ENCODE measurements at places on chromosomes 2 and 18.

DNA sequence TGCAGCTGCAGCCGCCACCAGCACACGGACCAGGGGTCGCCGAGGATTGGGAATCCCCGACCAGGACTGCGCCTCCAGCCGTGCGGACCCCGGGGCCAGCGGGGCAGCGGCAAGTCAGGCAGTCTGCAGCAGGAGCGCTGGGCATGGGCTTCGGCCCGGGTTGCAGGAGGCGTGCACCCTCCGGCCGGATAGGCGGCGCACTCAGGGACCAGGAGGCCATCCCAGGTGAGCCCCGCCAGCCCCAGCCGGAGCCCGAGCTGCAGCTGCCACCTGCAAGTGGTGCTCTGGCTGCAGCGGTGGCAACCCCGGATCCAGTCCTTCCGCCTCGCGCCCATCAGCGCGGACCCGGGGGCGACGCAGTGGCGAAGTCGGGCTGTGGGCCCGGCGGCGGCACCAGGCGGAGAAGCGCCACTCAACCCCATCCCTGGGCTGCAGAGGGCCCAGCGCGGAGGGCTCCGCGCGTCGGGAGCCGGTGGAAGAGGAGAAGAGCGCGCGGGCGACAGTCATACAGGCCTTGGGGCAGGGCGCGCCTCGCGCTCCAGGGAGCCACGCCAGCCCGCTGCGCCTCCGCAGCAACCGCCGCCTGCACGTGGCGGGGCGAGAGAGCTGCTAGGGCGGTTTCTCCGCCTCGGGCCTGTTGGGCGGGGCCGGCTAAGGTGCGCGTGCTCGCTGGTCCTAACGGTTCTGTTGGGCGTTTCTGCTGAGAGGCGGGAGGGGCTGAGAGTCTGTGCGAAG lies 73.8 kb downstream of the RPIA start:
- DNase-seq: no peak

- DNase-seq: no peak
Measured at GRCh38 chr2:178417916-178418315, 33.1 kb downstream of the PRKRA start.

DNA sequence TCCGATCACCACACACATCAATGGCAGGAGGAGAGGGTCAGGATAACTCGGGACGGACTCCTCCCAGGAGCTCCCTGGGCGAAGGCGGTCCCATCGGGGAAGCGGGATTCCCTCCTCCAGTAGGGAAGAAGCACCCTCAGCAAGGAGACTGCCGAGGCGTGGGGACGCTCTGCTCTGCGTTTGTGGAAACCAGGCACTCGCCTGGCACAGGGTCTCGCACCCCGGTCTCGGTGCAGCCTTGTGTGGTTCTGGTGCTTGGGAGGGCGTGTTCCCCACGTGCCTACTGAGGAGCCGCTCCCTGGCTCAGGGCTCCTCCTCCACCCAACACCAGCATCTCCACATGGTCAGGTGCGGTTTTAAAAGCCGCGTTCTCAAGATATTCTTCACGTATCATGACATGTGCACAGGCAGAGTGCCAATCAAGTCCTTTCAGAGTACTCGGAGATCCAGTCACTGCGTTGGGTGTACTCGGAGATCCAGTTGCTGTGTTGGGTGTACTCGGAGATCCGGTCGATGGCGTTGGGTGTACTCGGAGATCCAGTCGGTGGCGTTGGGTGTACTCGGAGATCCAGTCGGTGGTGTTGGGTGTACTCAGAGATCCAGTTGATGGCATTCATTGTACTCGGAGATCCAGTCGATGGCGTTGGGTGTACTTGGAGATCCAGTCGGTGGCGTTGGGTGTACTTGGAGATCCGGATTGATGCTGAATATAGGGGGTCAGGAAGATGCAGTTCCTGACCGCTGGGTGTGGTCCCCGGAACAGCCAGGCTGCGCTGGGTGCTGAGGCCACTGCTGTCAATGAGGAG lies 117.5 kb downstream of the RTP5 start:
- DNase-seq: no peak

GRCh38 chr2:69241664-69242514 lies 145.1 kb downstream of the GFPT1 start:
- DNase-seq: no peak

GRCh38 chr2:46972438-46972837 lies 56.8 kb upstream of the MCFD2 start:
- DNase-seq: no peak

DNA sequence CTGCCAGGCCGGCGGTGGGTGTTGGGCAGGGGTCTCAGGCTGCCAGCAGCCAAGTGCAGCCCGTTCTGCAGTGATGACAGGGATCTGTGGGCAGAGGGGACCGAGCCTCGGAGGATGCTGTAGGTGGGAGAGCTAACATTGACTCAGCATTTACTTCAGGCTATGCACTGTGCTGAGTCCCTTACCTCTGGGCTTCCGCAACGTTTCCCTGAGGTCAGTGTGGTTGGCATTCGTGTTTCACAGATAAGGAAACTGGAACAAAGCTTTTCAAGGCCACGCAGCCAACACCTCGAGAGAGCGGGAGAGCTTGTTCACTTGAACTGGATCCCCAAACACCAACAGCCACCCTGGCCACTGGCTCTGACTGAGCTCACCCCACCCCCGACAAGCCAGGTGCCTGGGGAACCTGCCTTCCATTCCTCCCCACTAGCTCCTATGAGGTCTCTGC lies 839 bp upstream of the GPR148 start:
- no peak for DNase-seq

GRCh38 chr2:197195518-197195917 lies 115.1 kb downstream of the ANKRD44 start:
- no peak for DNase-seq

GRCh38 chr2:216911886-216912285 lies 52.0 kb upstream of the TNP1 start:
- no peak for DNase-seq

DNA sequence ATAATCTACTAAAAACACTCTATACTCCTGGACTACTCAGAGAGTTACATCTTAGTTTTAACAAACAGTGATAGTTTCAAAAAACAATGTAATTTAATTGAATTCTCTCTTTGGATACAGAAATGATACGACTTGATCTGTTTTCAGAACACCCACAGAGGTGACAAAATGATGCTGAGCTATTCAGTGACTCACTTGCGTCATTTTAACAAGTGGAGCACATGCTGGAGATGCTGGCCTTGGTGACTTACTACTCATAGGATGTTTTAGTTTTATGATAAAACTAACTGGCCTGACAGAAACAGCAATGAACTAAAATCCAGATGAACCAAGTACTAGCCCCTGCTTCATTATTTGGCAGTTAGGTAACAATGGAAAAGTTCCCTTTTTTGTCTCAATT lies 101.3 kb upstream of the ITGB6 start:
- no peak for DNase-seq

- no peak for DNase-seq
Measured at GRCh38 chr2:143397884-143398614, 268.8 kb downstream of the ARHGAP15 start.

GRCh38 chr18:9380101-9380500 lies 45.5 kb downstream of the TWSG1 start:
- DNase-seq: no peak

DNA sequence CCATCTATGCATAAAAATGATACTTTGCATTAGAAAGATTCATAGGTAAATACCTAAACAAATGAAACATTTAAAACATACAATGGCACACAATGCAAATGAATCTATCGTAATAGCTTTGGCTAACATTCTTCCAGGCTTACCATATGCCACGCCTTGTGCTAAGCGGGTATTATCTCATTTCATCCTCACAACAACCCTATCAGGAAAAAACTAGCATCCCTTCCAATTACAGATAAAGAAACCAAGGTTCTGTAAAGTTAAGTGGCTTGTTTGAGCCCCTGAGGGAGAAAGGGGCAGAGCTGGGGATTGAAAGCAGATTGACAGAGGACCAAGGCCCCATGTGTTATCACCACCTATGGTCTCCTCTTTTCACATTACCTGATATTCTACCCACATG lies 145.4 kb upstream of the ETAA1 start:
- DNase-seq: no peak

DNA sequence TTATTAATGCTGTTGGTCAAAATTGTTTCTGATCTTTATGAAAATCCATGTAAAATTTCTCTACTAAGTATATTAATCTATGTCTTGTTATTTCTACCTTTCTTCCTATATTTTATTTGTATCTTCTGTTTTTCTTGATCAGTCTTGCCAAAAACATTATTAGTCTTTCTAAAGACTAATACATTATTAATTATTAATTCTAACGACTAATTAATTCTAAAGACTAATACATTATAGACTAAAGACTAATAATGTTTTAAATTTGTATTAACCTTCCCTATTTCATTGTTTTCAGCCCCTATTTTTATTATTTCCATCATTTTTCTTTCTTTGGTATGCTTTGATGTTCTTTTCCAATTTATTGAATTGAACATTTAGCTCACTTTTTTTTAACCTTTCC lies 27.7 kb downstream of the NEURL3 start:
- DNase-seq: no peak

- no peak for DNase-seq
Measured at GRCh38 chr2:102033750-102034682, 42.3 kb downstream of the IL1R2 start.

GRCh38 chr2:148524519-148524919 lies 120.0 kb upstream of the EPC2 start:
- no peak for DNase-seq

GRCh38 chr2:156038021-156038420 lies 294.5 kb downstream of the NR4A2 start:
- DNase-seq: no peak

- DNase-seq: no peak
Measured at GRCh38 chr2:38598991-38599295, 3.8 kb downstream of the HNRNPLL start.

- DNase-seq: no peak
Measured at GRCh38 chr18:51151568-51152511, 45.6 kb downstream of the MEX3C start.

GRCh38 chr2:9256570-9257043 lies 50.0 kb downstream of the ASAP2 start:
- no peak for DNase-seq

- DNase-seq: no peak
Measured at GRCh38 chr2:237326266-237327171, 87.4 kb downstream of the COL6A3 start.

GRCh38 chr2:37672104-37672869 lies 845 bp upstream of the CDC42EP3 start:
- DNase-seq: no peak

DNA sequence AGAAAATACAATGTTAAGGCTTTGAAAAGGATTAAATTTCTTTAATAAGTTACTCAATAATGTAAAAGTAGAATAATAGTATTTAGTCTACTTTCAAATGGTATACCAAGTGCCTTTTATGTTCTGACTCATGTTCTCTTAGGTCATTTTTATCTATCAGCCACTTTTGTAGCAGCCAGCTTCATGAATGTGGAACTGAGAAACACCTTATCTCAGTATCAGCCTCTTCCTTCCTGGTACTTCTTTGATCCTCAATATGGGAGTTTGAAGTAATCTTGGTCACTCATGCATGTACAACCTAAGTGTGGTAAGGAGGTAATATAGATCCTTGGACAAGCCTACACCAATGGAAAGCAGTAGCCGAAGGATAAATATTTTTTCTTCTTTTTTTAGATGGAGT lies 180.4 kb upstream of the NRXN1 start:
- DNase-seq: no peak

DNA sequence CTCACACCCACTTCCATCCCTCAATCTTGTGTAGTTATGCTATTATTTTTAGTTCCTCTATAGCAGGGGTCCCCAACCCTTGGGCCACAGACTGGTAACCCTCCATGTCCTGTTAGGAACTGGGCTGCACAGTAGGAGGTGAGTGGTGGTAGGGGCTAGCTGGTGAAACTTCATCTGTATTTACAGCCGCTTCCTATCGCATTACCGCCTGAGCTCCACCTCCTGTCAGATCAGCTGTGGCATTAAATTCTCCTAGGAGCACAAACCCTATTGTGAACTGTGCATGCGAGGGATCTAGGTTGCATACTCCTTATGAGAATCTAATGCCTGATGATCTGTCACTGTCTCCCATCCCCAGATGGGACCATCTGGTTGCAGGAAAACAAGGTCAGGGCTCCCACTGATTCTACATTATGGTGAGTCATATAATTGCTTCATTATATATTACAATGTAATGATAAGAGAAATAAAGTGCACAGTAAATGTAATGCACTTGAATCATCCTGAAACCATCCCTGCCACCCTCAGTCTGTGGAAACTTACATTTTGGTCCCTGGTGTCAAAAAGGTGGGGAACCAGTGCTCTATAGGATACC lies 1.6 kb upstream of the RAB11FIP5 start:
- DNase-seq: no peak

DNA sequence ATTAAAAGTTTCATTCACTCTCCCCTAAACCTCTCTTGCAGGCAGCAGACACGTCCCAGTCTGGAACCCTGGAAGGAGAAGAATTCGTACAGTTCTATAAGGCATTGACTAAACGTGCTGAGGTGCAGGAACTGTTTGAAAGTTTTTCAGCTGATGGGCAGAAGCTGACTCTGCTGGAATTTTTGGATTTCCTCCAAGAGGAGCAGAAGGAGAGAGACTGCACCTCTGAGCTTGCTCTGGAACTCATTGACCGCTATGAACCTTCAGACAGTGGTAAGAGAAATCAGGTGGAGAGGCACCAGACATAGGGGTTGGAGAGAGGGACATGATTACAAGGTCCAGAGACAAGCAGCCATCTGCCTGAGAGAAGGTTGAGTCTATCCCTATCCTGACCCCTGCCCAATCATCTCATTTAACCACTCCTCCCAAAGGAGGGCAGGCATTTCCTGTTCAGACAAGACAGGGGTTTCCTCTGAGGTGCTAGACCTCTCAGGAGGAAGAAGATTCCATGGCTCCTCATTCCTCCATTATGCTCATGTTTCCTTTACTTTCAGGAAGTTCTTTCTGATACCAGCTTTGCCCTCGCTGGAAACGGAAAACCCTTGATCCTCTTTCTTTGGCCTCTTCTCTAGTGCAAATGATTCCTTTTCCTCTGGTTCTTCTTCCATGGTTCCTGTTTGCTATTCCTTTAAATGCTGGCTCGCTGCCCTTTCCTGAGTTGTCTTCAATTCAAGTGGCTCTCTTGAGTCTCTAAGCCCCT lies 15.1 kb downstream of the PLCD4 start:
- DNase-seq: no peak

GRCh38 chr2:163417596-163418337 lies 318.0 kb downstream of the FIGN start:
- DNase-seq: no peak

DNA sequence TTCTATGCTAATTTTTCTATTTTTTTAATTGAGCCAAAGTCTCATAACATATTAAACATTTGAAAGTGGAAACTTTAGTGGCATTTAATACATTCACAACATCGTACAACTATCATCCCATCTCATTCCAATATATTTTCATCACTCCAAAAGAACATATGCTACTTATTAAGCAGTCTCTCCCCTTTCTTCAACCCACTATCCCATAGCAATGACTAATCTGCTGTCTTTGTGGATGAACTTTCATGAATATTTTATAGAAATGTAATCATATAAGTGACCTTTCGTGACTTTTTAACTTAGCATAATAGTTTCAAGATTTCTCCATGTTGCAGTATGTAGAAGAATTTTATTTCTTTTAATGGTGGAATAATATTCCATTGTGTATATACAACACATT lies 90.3 kb downstream of the CCDC178 start:
- DNase-seq: no peak
